ENCODE measurements at places on chromosomes 1 and 21.

DNA sequence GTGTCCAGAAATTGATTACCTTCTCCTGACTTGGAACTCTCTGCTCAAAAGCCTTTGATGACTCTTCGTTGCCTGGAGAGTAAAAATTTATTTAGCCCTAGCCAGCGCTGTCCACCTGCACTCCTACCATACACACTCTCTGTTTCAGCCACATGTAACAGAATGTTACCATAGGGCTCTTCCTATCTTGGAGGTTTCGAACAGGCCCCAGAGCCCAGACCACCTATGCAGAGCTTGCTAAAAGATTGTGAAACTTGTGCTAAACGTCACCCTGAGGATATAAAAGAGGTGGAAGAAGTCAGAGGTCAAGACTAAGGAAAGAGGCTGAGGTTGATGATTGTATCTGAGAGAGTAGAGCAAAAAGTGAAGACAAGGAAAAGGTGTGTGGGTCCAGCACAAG is 237.0 kb upstream of the HOOK1 start:
- DNase-seq, result no peak

- DNase-seq, result no peak
Observed at GRCh38 chr1:35264035-35264434, 4.5 kb upstream of the ZMYM4 start.

GRCh38 chr1:175297291-175297690 is 104.7 kb upstream of the KIAA0040 start:
- no peak for DNase-seq

DNA sequence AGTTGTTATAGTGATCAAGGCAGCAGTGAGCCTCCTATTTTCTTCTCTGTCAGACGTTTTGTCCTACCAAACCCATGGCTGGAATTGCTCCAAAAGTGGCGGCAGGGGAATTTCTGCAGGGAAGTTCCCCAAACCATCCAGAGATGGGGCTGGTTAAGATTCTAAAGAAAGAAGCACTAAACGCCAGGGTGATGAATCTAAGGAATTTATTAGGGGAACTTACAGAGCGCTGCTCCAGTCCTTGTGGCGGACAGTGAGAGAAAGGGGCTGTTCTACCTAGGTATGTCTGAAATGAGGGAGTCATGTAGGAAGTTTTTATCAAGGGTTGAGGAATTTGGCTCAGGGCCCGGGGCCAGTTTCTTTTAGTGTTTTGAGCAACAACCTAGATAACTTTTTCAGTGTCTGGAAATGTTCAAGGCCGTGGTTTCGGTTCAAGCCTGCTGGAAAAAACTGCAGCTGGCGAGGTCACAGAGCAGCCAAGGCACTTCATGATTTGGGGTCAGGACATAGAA is 222.4 kb upstream of the B3GALT2 start:
- no peak for DNase-seq
